ENCODE measurements at places on chromosomes 4 and X.

DNA sequence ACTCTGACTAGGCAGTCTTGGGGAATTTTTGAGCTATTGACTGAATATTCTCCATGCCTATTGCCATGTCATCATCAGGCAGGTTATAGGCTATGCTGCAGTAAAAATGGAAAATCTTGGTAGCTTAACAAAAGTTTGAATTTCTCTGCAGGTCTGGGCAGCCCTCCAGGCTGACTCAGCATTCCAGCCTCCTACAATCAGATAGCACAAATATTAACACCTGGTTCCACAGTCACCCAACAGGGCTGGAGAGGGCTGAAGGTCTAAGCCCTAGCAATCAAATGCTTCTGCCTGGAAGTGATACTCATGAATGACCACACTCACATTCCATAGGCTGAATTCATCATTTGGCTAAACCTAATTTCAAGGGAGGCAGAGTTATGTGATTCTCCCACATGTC, 9.6 kb upstream of the PPP3CA start:
- DNase-seq = no peak

DNA sequence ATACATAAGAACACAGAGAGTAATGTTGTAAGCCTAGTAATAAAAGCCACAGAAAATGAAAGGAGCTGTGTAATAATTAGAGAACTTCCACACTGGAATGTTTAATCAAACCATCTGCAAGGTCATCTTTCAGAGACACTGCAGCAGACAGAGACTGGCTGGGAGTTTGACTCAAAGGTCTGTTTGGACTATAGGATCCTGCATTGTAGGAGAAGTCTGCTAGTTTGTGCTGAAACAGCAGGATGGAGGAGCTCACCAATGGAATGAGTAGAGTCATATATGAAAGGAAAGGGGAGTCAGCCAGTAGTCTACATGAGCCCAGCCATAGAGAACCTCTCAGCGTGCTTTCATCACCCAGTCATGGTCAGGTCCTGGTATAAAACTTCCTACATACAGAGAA, 4.5 kb upstream of the ACE2 start:
- no peak for DNase-seq

DNA sequence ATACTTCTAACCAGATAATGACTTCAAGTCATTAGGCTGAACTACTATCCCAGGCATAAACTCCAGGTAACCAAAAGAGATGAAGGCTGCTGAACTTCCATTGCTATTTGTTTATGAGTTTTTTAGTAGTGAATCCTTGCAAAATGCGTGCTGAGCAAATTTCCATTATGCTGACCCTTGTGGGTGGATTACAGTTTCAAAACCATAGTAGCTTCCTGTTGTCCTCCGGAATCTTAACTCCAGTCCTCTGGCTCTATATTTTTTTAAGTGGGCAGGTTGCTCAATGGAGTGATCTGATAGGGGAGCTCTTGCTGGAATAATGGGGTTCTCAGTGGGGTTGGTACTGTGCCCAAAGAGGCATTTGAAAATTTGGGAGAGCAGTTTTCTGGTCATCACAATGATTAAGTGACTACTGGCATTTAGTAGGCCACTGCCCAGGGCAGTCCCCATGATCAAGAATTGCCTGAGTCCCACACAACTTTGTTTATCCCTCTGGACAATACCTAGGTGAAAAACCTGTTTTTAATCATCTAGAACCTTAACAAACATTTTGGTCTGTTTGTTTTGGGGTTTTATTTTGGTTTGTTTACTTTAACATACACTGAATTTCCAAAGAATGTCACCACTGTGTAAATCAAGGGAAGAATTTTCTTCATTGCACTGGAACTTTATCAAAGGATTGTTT, 302.3 kb upstream of the GATB start:
- DNase-seq = no peak

GRCh38 chr4:56051029-56051709, 102.4 kb downstream of the CEP135 start:
- no peak for DNase-seq

GRCh38 chr4:63492515-63492914, 916.7 kb downstream of the TECRL start:
- DNase-seq = no peak

DNA sequence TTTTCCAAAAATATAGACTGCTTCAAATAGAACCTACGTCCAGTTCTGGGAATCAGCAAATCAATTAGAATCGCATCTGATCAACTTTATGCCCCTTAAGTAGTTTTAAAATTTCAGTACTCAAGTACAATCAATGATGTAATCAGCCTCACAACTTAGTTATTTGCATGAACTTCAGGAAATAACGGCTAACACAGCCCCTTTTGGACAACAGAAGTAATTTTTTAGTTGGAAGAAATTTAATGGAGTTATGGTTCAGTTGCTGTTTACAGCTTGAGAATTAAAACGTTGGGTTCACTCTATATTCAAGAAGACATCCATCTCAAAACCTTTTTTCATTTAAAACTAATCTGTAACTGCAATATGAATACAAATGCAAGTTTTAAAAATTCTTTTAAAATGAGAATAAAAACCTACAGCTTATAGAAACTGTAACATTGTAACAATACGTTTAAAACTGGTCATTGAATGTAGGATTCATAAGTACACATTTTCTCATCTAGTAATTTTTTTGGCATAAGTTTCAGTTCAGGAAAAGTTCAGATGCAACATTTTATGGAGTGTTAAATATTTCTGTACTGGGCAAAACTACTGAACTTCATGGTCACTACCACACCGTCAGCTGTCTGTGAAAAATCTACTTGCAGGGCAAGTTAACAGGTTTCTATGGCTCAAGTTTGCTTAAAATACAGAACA, 956 bp downstream of the TAPT1 start:
- peak; percentile 82 for DNase-seq

DNA sequence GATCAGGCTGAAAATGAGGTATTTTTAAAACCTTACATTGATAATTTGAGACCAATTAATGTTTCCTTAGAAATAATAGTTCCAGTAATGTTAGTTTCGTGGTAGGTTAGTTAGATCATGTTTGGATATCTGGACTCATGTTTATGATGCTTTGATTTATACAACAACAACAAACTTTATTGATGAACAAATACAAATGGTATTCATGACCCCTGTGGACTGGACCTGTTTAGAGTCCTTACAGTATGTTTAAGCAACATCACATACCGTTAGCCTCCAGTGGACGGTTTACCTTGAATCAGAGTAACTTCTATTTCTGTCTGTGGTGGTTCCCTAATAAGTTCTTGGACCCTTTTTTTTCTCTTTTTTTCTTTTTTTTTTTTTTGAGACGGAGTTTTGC, 18.0 kb downstream of the ZRSR2 start:
- DNase-seq = no peak

GRCh38 chr4:139550724-139551429, 5.1 kb downstream of the SETD7 start:
- no peak for DNase-seq

DNA sequence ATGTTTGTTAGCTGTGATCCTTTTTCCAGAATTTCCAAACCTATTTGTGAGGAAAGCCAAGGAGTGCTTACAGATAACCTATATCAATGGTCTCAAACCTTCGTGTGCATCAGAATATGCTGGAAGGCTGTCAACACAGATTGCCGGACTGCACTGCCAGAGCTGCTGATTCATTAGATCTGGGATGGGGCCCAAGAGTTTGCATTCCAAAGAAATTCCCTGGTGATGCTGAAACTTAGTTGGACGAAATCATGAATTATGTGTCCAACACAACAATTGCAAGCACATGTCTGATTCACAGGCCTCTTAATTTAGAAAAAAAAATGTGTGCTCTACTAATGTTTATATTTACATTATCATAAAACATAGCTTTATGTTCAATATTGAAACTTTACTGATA, 544.0 kb upstream of the AMOT start:
- no peak for DNase-seq

DNA sequence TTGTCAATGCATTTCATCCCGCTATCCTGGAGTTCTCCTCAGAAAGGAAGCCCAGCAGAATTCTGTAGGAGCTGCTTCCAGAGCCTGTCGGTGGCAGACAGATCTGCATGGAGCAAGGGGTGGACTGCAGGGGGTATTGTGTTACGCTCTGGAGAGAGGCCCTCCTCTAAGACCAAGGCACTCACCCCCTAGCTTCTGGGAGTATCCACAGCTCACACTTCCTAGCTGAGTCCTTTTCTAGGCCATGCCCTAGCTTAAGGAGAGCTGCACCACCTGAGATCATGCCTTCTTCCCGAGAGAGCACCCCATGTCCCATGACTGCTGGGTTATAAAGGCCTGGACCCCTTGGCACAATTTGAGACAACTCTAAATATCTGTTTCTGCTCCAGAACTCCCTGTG, 39.1 kb downstream of the MTNR1A start:
- DNase-seq = no peak

DNA sequence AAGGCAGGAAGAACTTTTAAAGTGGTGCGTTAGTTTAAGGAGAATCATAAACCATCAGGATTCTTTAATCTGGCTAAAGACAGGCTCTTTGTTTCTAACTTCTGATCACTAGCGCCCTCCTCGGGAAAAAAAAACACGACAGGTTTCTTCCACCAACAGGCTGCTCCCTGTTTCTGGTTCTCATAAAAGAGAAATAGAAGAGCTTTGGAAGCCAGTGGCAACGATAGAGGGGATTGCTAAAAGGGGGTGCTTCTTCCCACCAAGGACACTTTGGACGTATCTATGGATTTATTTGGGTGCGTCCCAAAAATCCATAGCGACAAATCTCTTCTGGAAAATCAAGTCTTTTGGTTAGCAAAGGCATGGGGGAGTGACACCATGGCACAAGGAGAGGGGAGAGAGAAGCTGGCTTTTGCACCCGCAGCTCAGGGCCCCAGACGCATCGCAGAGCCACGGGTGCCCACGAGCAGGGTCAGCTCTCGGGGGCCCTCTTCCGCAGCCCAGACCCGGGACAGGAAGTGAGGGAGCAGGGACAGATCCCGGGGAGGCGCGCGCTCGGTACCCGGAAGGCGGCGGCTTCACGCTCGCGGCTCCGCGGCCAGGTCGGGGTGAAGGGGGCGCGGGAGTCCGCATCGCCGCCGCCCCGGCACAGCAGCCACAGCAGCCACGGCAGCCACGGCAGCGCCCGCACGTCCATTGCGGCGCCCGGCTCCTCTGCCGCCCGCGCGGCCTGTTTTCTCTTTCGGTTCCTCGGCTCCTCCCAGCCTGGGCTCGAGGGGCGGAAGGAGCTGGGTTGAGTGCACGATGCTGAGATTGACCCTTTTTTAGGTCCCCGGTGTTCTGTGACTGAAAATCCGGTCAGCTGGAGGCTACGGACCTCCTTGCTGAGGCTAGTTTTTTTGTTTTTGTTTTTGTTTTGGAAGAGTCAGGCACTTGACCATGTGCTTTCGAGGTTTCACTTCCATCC, at the start of gene CTSO:
Gene CTSO (minus strand): TSS at position 716 of the 967 bp plus-strand sequence. CDS start 19 bp downstream, at position 697.
- DNase-seq = peak; percentile 35

GRCh38 chrX:136250191-136251040, 784 bp downstream of the MAP7D3 start:
- DNase-seq = no peak

GRCh38 chr4:166315721-166316467, 442.9 kb downstream of the TLL1 start:
- DNase-seq = no peak

GRCh38 chr4:159012381-159012780, 90.5 kb upstream of the RAPGEF2 start:
- DNase-seq = no peak

DNA sequence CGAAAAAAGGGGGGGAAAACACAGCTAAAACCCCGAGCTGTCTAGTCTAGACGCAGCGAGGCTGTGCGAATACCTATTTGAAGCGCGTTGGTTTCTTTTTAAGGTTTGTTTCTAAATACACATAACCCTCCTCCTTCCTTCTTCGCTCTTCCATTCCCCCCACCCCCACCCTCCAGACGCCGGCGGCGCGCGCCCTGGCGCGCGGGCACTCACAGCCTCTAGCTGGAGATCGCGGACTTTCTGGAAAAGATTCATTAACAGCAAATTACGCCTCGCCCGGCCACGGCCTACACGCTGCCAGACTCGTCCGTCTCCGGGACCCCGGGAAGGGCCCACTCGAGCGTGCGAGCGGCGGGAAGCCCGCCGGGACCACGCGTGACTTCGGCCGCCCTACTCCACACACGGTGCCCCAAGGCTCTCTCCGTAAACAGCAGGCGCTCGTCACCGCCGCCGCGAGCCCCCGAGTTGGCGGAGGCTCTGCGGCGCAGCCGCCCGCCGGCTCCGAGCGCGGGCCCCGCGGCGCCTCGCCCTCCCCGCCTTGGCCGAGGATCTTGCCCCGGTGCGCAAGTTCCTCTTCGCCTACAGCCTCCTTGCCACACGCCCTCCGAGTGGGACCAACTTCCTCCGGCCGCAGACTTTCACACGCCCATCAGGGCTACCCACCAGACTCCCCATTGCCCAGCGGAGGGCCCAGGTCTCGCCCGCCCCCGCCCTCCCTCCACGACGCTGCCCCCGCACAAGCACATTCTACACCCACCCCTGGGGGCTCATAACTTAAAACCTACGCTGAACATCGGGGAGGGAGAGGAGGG, 2.0 kb downstream of the BCOR start:
- DNase-seq = peak; percentile 52

- no peak for DNase-seq
Observed at GRCh38 chrX:130997314-130997713, 60.8 kb upstream of the ARHGAP36 start.

DNA sequence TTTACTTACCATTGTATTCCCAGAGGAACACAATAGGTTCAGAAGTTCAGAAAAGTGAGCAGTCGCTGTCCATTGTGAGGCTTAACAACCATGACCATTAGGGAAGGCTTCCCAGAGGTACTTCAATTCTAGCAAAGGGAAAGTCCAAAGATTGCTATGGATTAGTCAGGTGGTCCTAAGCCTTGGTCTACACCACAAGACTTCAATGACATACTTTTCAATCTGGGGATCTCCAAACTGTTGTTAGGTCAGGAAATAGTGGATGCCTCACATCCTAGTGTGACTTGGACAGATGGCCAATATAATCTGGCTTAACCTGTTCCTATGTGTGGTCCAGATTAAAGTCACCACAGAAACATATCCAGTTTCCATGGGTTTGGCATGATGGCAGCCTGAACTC, 118.0 kb downstream of the SPCS3 start:
- no peak for DNase-seq

DNA sequence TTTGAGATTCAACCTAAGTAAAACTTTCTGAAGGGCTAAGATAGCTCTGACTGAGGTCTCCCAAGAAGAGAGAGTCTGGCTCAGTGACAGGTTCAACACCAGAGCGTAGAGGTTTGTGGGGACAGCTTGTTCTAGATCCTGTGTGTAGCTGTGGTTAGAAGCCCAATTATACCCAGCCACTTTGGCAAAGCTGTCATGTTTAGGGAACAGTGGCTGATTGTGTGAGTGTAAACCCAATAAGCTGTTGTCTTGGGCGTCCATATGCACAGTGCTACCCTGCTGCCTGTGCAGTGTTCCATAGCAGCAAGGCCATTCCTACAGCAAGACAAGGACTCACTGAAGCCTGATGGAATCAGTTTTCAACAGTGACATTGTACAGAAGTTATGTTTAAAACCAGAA, 11.2 kb upstream of the SCRG1 start:
- no peak for DNase-seq

GRCh38 chr4:159298502-159298901, 195.6 kb downstream of the RAPGEF2 start:
- DNase-seq = no peak

DNA sequence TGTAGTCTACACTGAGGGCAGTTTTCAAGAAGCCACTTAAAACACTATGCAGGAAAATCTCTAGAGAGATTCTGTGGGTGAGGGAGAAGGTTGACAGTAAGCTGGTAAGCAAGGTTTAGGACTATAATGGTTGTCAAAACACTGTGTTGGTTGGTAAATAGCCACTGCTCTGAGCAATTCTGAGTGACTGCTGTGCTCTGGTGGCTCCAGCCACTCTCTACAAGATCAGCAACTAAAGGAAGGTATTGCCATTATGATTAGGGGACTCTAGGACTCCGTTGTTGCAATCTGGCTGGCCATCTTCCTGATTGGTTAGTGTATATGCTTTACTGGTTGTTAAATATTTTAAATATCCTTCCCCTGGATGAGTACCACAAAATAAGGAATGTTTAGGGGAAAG, 5.5 kb upstream of the FAM47E start:
- no peak for DNase-seq
